Testis (tissue), 5 donors: ENCODE measurements at places on chromosomes 13 and 19. TPM values are rescaled to one million over a fixed set of nuclear protein-coding genes. Genes with fewer than 3 reads are reported as not detected.

PGLYRP2 gene
- total RNA-seq, result 43.7 TPM

DNA sequence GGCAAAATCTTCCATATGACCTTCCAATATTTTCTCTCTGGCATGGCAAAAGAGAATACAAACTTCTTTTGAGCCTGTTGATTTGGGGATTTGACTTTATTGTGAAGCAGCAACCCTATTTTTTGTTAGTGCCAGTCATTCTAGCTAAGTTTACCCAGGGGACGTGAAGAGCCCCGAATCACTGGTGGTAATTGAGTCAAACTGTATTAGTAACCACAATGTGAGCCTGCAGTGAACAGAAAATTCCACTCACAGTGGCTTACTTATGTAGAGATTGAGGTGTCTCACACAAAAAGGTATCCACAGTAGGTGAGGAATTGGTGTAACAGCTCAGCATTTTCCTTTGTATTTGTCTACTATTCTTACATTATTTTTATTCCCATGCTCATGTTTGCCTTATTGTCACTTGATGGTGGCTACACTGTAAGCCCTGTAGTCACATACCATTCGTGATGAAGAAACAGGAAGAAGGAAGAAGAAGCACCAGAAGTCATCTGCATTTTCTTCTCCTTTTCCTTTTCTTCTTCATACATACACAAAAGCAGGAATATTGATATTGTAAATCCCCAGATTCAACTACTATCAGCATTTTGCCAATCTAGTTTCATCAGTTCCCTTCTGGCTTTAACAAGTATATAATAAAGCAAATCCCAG, 33.3 kb upstream of the MYCBP2 start:
- no peak overlapping the region for H3K27ac ChIP-seq
- no peak for DNase-seq
- H3K27me3 ChIP-seq, result no peaks in the 10 kb centered on the region
- H3K4me3 ChIP-seq, result no peak overlapping the region

- DNase-seq, result no peak
- H3K27me3 ChIP-seq, result no peaks in the 10 kb centered on the region
- H3K4me3 ChIP-seq, result no peak overlapping the region
- no peaks in the 10 kb centered on the region for H3K4me1 ChIP-seq
- no peak overlapping the region for H3K27ac ChIP-seq
- no peaks in the 10 kb centered on the region for H3K36me3 ChIP-seq
Observed at GRCh38 chr13:73168226-73168952, 109.6 kb downstream of the KLF5 start.

TNFSF13B gene
- total RNA-seq, result 3.7 TPM

DNA sequence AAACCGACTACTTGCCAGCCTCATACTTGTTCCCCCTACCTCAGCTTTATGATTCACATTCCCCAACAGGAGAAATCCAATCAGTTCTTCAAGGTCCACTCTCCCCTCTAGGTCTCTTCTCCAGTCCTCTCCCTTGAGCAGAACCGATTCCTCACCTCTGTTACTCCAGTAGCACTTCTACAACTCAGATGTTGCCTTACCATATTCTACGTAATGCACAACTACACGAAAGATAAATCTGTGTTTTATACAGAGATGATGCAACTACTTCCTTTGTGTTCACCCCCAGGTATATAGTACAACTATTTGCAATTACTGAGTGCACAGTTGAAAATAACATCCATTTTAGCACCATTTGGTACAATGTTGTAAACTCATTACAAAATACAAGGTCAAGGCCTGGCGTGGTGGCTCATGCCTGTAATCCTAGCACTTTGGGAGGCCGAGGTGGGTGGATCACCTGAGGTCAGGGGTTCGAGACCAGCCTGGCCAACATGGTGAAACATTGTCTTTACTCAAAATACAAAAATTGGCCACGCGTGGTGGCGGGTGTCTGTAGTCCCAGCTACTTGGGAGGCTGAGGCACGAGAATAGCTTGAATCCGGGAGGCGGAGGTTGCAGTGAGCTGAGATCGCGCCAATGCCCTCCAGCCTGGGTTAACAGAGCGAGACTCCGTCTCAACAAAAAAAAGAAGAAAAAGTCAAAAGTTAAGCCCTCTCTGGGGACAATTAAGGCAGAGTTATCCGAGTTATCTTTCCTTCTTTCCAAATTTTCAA, 2.8 kb upstream of the WBP4 start:
- peak overlapping the region; percentile 97 for H3K27ac ChIP-seq
- H3K27me3 ChIP-seq, result no peaks in the 10 kb centered on the region
- H3K4me3 ChIP-seq, result peak overlapping the region; percentile 95
- no peak for DNase-seq

SHC2 gene
- total RNA-seq, result 57.8 TPM
